Stimulated activated CD8-positive, alpha-beta memory T cell treated with anti-CD3 and anti-CD28 coated beads, Interleukin-15, amount 100 ng/mL, for 48 hours (primary cell): ENCODE measurements at places on chromosomes 11 and 22.

DNA sequence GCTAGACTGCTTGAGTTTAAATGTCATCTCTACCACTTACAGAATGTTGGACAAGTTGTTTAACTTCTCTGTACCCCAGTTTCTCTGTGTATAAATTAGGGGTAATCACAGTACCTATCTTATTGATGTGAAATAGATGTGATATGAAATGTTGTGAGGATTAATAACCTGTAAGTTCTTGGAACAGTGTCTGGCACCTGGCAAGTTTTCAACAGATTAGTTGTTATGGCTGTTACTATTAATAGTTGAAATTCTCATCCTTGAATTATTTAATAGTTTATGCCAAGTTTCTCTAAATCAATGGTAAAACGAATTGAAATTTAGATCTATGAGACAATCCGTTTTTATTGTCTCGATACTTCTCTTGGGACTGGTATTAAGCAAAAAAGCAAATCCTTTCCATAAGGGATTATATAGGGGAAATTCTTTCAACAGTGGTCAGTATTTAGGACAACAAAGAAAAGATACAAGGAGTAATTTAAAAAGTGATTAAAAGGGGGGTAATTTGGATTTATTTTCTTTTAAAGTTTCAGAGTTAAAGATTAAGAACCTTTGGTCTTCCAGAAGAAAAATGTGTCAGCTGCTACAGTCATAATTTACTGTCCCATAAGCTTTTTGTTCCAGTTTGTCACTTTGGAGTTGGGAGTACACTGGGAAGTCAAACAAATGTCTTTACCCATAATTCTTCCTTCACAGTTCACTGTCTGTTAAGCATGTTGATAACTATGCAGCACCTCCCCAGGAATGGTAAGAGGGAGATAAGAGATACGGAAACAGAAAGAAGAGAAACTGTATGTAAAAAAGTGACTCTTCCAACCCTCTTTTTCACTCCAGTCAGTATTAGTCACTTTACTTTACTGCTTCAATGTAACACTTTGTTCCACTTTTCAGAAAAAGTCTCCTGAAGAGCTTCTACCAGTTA lies 13.2 kb downstream of the PDE3B start:
- no peak for DNase-seq

- no peak for DNase-seq
Observed at GRCh38 chr22:36175892-36176291, 15.3 kb upstream of the APOL3 start.

DNA sequence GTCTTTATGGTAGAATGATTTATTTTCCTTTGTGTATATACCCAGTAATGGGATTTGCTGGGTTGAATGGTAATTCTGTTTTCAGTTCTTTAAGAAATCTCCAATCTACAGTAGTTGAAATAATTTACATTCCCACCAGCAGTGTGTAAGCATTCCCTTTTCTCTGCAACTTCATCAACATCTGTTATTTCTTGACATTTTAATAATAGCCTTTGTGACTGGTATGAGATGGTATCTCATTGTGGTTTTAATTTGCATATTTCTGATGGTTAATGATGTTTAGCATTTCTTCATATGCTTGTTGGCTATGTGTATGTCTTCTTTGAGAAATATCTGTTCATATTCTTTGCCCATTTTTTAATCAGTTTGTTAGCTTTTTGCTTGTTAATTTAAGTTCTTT lies 901.2 kb downstream of the METTL15 start:
- no peak for DNase-seq

DNA sequence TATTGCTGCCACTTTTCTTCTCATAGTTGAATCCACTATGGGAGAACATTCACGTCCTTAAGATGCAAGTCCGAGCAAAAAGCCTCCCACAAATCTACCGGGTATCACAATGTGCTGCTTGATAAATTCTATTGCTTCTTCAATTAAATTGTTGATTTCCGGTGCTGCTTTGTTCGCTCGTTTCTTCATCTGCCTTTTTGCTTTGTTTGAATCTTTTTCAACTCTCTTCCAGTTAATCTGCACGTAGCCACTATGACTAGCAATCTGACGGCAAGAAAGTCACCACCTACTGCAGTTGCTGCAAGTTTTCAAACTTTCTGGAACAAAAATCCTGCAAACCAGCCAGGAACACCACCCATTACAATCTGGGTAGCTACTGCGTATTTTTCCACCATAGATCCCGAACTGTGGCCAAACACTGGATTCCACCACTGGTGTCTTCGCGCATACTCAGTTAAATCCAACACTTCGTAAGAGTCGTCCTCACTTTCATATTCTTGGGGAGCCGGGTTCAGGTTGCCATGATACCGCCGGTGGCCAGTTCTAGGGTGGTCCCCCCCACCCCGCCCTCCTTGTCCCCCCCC lies 59.1 kb downstream of the CLMP start:
- DNase-seq, result no peak

DNA sequence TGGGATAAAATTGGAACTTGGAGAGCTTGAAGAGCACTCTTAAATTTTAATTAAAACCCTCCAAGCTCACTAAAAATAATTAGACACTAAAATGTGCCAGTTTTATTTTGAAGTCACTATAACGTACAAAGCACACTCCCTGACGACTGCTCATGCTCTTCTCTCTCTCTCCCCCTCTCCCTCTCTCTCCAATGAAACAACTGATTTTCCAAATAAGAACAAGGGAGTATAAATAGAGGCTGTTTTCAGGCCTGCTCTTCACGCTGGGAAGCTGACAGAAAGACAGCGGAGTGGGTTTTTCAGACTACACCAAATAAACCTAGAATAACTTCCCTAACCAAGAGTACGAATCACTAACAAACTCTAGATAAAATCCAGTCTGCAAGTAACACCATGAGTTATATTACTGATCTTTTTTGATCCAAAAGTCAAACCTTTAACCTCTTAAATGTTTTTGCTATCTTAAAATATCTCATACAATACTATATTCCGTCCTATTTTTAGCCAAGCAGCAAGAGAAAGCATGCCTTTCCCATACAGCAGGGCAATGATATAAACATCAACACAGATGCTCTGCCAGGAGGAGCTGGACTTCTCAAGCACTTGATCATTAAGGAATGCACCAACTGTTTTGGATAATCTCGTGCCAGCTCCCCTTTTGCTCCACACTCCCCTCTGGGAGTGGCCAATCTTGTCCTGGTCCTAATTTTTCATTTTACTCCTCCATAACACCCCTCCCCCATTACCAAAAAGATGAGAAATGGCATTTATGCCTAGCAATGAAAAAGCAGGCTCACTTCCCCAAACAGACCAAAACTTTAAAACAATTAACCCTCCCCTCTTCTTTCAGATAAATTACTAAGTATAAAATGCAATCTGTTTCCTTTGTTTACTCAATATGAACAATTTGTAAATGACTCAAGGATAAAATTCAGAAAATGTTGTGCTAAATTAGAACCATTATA lies 116.9 kb downstream of the SOX6 start:
- DNase-seq, result no peak

GRCh38 chr22:20089226-20089976 lies 9.4 kb downstream of the DGCR8 start:
- DNase-seq, result no peak

GRCh38 chr11:76215941-76216340 lies 9.6 kb upstream of the WNT11 start:
- no peak for DNase-seq

- DNase-seq, result no peak
Observed at GRCh38 chr11:2515401-2516275, 70.8 kb downstream of the KCNQ1 start.

- no peak for DNase-seq
Observed at GRCh38 chr11:20248871-20249270, 88.6 kb upstream of the DBX1 start.

GRCh38 chr11:73942010-73942409 lies 8.8 kb upstream of the DNAJB13 start:
- DNase-seq, result no peak

DNA sequence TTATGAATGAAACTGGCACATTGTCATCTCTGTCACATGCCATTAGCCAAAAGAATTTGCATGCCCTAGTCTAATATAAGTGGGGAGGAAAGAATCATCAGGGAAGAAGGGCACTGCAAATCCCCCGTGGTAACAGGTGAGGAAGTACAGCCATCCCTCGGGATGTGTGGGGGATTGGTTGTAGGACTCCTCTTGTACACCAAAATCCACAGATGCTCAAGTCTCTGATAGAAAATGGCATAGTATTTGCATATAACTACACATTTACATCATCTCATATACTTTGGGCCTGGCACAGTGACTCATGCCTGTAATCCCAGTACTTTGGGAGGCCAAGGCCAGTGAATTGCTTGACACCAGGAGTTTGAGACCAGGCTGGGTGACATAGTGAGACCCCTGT lies 109.7 kb downstream of the HIPK3 start:
- DNase-seq, result no peak

DNA sequence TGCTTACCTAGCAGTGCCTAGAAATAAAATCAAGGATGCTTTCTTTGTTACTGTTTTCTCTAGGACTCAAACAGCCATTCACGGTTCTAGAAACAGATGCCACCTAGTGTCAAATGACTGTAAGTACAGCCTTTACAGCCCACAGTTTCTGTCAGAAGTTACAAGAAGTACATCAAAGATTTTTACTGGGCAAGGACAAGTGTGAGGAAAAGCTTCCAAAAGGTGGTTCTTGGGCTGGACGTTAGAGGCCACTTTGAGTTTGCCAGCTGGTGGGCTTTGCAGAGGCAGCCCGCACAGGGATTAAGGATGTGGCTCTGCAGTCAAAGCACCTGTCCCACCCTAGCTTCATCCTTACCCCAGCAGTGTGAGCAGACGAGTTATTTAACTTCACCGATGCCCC lies 6.9 kb downstream of the KMT5B start:
- no peak for DNase-seq

DNA sequence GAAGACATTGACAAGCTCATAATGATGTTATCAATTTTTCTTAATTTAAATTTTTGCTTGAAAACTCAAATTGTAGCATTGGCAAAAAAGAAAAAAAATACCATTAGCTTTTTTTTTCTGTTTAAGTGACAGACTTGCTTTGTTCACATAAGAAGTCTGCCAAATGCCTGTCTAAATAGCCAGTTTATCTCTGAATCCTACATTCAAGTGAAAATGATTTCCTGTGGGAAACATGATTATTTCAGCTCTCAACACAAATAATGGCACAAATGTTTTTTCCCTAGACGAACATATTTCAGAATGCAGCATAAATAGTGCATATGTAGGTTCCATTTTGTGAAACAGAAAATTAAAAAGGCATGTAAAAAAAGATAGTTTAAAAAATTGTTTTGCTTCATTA lies 23.5 kb downstream of the TYR start:
- DNase-seq, result no peak

DNA sequence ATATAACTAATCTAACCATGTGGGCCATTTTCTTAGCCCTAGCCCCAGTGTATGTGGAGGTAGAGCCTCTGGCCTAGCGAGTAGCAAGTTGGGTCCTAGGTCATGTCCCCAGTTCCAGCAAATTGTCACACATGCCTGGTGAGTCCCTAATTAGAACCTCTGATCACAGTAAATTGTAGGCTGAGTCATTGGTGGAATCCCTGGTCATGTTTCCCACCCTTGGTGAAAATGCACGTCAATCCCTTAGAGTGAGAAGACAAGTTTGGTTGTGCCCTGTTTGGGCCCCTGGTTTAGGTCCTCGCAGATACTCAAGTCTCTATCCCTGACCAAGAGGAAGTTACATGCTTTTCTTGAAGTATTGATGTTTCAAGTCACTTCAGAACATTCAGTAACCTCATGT lies 46.7 kb downstream of the ATM start:
- DNase-seq, result no peak

GRCh38 chr22:20116376-20116950 lies 559 bp downstream of the RANBP1 start:
- DNase-seq, result no peak

- no peak for DNase-seq
Observed at GRCh38 chr22:48595511-48595905, 1232.2 kb downstream of the BRD1 start.

GRCh38 chr22:44561139-44561840 lies 63.3 kb upstream of the RTL6 start:
- no peak for DNase-seq

DNA sequence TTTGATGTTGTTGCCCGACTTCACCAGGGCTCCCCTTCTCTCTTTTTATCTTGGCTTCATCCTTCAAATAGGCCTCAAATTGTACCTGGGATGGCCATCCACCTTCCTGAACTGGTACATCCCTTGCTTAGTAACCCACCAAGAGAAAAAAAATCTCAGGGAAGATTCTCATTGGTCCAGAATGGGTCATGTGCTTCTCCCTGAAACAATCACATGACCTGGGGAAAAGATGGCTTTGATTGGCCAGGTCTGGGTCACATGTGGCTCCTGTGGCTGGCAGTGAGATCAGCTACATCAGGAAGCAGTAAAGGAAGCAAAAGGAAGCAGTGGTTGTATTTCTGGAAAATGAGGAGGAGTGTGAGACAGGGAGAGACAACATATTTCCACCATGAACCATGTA lies 540.2 kb downstream of the MIAT start:
- DNase-seq, result no peak

DNA sequence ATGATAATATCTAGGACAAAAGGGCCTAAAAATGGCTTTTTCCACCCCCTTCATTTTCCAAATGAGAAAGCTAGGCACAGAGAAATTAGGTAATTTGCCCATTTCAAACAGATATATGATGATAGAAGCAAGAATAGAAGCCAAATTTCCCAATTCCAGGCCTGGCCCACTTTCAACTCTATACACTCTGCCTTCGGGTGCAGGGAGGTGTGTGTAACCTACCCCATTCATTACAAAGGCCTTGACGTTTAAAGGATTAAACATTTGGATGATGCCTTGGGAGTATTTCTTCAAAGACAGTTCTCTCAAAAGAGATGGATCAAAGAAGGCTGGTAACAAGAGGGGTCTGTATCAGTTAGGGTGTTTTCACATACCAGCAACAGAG lies 134.1 kb downstream of the CCDC34 start:
- DNase-seq, result no peak

DNA sequence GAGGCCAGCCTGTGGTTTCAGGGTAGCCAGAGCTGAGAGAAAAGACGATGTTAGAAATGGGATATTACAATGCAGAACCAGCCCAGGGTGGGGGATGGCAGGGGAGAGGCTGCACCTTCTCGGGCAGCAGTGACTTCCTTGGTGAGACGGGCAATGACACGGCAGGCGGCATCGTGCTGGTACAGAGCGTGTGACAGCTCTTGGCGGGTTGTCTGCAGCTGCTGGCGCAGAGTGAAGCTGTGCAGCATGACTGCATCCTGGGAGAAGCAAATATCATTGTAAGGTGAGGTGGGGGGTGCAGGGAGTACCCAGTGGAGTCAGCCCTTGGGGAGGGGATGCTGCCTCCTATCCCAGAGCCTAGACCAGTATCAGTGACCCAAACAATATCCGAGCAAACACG lies 3.8 kb downstream of the PRPF19 start:
- DNase-seq, result no peak
